ENCODE measurements at places on chromosomes 3 and 15.

DNA sequence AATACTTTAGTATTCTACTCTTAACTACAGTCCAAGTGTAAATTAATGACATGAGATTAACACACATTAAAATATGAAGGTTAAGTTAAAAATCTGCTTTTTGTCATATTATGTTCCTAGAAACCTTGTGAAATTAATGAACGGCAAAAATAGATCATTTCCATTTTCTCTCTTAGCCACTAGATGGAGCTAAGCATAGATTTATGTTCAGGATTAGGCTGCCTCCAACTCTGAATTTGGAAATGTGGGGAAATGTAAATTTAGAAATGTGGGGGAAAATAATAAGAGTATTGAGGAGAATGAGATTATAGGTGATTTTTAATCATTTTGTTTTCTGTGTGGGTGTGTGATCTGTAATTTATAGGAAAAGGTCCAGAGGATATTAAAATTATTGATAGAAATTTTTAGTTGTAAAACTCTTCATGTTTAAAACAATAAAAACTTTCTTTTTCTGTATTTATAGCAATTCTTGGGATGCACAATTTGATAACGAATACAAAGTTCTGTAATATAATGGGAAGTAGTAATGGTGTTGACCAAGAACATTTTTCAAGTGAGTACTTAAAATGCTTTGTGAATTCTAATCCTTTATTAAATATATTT is 59.2 kb downstream of the TMOD3 start:
- peak; percentile 14 for DNase-seq

DNA sequence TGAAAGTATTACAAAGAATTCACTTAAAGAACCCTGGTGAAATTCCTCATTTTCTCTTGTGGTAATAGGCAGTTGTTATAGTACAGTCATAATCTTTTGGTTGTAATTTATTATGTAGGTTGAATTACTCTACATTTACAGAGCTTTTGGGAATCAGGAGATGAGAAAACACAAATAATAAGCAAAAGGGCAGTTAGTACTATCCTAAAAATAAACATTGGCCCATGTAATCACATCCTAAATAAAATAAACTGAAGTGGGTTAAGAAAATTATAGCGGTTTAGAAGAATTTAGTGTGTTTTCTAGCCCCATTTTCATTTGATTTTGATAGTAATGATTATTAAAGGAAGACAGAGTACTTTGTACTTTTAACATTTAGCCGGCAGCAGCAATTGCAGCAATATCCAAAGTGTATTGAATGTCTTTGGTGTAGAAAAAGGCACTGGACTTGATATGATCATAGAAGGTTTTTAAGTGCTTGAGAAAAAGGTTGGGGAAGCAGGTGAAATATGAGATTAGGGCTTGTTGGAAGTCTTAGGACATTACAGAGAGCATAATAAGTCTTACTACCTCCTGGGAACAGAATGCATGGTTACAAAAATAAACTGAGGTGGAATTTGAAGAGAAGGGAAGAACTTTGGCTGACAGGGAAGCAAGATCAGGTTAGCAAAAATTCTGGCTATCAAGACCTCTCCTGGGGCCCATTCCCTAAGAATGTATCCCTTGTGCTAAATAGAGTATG is 79.9 kb downstream of the MBNL1 start:
- DNase-seq: no peak

- no peak for DNase-seq
Observed at GRCh38 chr3:59995563-59995962, 945.7 kb upstream of the CFAP20DC start.

DNA sequence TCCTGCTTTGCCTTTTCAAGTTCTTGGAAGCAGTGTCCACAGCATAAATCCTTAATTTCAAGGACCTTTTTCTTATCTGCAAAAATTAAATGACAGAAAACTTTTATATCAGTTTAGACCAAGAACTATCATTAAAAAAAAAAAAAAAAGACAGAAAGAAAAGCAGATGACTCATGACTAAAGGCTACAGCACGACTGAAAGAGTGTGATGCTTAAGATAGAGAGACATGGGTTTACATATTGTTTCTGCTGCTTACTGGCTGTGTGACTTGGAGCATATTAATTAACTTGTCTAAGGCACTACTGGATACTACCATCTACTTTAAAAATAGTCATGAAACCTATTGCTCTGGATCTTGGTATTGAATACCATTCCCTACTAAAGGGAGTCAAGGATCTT is 62.3 kb downstream of the CEP152 start:
- DNase-seq: no peak

DNA sequence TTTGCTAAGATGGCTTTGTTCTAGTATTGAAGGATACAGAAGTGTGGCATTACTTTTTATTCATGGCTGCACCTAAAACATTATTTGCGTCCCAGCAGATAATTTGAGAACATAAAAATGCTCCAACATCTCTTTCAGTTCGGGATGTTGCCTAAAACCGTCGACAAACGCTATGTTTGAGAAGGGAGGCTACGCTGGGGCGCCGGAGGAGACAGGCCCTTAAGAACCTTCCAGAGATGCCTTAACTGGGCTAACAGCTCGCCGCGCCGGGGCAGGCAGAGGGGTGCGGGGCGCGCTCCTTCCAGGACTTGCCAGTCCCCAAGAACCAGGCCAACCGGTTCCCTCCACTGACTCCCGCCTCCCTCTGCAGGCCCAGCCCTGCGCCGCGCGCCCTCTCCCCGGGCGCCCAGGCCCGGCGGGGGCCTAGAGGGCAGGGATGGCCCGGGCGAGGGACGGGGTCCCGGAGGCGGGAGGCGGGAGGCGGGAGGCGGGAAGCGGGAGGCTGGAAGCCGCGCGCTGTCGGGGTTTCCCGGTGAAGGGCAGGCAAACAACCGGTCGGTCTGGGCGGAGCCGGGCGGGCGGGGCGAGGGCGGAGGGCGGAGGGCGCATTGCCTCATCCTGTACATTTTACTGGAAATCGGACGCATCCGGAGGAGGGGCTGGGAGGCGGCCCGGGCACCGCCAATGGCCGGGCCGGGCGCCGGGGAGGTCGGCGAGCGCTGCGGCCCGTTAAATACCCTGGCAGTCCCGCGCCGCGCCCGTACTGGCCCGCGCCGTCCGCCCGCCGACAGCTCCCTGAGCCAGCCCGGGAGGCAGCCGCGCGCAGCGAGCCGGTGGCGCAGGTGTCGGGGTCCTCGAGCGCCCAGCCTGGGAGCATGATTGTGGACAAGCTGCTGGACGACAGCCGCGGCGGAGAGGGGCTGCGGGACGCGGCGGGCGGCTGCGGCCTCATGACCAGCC is at the start of gene NFKBIZ:
TSS of gene NFKBIZ (plus strand) at position 761 of the 960 bp plus-strand sequence. CDS start at position 876, 115 bp downstream.
- DNase-seq: peak; percentile 82

- no peak for DNase-seq
Observed at GRCh38 chr3:123467046-123467445, 18.2 kb upstream of the ADCY5 start.

- DNase-seq: no peak
Observed at GRCh38 chr3:72395776-72396311, 452.4 kb downstream of the SHQ1 start.

GRCh38 chr3:98612587-98612986 is 19.2 kb upstream of the CPOX start:
- DNase-seq: no peak

- no peak for DNase-seq
Observed at GRCh38 chr3:135412475-135412874, 553.1 kb upstream of the PPP2R3A start.

GRCh38 chr3:170725285-170725731 is 139.4 kb upstream of the SLC7A14 start:
- no peak for DNase-seq

DNA sequence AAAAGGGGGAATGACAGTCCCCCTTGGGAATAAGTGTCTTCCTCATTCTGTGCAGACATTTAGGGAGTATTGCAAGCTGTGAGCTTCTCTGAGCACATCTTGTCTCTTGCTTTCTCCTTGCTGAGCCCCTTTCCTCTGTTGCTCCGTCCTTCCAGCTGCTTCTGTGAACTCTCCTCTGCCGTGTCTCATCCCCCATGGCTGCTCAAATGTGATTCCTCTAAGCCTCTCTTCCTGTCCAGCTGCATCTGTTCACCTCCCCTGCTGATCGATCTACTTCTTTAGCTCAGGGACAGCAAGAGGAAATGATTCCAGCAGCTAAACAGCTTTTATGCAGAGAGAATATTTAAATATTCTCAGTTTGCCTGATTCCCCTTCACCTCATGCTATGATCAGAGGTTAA is 328.0 kb upstream of the DNAJC19 start:
- no peak for DNase-seq

DNA sequence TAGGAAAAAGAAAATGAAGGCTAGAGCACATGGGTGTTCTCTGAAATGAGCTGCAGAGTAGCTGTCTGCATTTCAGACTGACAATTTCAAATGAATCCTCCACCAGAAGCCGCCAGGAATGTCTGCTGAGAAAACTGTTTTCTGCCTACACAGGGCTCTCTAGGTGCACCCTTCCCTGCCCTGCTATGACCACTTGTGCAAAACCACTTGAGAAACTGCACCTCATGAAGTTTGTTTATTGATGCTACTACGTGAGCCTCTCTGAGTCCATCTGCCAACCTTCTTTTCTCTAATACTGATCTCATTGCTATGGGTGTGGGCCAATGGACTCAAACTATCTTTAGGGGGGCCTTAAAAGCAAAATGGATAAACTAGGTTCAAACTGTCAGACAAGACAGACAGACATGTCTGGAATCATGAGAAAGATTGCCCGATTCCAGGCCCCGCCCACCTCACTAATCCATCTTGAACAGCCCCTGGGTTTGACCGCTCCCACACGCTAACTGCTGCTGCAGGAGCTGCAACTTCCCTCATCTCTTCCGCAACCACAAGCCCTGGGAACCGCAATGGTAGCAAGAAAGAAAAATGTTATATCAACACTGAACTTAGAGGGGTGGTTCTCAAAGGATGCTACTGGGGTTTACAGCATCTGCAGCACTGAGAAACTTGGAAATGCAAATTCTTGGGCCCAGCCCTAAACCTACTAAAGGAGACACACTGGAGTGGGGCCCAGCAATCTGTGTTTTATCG is 9.0 kb upstream of the CD47 start:
- DNase-seq: no peak

- DNase-seq: no peak
Observed at GRCh38 chr3:195752546-195753331, 32.0 kb downstream of the MUC20 start.

- no peak for DNase-seq
Observed at GRCh38 chr3:143731776-143732175, 116.5 kb downstream of the SLC9A9 start.

DNA sequence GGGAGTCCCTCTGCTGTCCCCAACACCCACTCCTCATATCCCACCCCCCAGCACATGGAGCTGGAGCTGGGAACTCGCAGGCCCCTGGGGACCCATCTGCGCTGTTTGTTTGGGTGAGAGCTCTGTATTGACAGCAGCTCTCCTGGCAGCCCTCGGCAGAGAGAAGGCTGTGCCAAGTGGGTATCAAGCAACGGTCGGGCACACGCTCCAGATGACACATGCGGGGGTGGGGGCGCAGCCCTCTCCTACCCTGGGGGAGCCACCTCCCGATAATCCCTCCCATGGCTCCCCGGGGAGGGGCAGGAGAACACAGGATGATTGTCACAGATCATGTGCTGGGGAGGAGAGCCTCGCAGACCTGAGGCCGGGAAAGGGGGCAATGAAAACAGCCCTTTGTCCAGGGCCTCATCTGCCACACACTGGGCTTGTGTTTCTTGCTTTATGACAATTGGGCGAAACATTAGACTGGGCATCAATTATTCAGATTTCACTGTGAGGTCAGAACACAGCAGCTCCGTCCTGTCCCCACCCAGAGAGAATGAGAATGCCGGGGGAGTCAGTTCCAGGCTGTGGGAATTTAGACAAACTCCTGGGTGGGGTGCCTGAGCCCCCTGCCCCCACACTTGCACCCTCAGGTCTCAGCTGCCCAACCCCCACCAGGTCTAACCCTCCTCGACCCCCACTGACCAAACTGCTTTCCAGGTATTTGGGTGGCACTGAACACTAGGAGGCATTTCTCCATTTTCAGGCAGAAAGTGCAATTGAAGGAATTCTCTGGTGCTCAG is 46.4 kb upstream of the KLF13 start:
- DNase-seq: no peak

DNA sequence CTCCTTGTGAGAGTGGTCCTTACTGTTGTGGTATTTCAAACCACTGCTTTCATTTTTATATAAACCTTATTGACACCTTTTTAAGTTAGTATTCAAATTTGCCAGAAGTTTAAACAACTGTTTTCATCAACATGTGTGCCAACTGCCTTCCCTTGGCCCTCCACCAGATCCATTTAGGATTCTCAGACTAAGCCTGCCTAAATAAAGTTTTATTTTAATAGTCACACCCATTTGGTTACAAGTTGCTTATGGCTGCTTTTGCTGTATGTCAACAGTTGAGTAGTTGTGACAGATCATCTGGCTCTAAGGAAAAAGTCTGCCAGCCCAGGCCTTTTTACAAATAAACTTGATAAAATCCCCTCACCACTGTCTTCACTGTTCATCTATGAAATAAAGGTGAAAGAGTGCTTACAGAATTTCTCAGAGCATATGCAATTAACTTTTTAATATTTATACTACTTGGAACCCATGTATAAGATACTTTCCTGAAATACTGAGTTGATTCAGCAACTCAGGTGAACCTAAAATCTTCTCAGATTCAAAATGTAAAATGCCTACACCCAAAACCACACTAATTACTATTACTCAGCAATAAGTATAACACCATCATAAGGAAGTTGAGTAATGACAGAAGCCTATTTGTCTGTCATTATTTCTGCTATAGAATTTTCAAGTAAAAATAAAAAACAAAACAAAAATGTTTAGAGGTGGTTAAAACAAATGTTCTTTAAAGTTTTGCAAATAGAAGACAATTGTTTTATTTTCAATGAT is 35.1 kb downstream of the PEAK1 start:
- DNase-seq: no peak

DNA sequence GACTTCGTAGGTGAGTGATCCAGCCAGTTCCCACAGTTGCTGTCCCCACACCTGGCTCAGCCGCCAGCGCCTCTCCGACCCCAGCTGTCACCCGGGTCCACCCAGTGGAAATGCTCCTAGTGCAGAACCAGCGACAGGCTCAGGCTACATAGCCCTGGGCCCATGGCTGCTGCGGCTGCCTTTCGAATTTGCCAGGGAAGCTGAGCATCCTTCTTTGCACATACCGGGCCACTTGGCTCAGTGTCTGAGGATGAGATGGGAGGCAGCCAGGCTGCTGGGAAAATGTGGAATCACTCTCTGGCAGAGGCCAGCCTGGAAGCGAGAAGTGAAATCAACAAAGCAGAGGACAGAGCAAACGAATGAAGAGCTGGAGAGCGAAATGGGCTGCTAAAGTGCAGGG is 80.1 kb downstream of the ST8SIA2 start:
- no peak for DNase-seq

- no peak for DNase-seq
Observed at GRCh38 chr3:141426404-141427034, 58.2 kb downstream of the ZBTB38 start.

GRCh38 chr3:60017631-60018030 is 967.8 kb upstream of the CFAP20DC start:
- no peak for DNase-seq
